ENCODE measurements at places on chromosomes 16 and 17. TPM values are rescaled to one million over a fixed set of nuclear protein-coding genes. Genes with fewer than 3 reads are reported as not detected.

The MEIOC gene
- 0.10 TPM for polyA plus RNA-seq

The KRT25 gene
- not detected for polyA plus RNA-seq

The TP53TG3B gene
- polyA plus RNA-seq = not detected

The PRR35 gene
- polyA plus RNA-seq = not detected

The ACSM2A gene
- polyA plus RNA-seq = not detected

The TSPAN10 gene
- not detected for polyA plus RNA-seq

The NR1D1 gene
- polyA plus RNA-seq = not detected

The KRT40 gene
- not detected for polyA plus RNA-seq

The VMO1 gene
- not detected for polyA plus RNA-seq

The C1QTNF1 gene
- not detected for polyA plus RNA-seq

The RNU2-1 gene
- polyA plus RNA-seq = not detected

The PRDM7 gene
- not detected for polyA plus RNA-seq

The DNAAF1 gene
- polyA plus RNA-seq = not detected

The ABCA9 gene
- polyA plus RNA-seq = not detected

The TM4SF5 gene
- polyA plus RNA-seq = not detected

The KIF1C gene
- 0.32 TPM for polyA plus RNA-seq

The GFAP gene
- polyA plus RNA-seq = 0.30 TPM

The CDK5R1 gene
- polyA plus RNA-seq = 5.7 TPM

The CD2BP2 gene
- 35.0 TPM for polyA plus RNA-seq

The PRSS33 gene
- polyA plus RNA-seq = not detected

The UMOD gene
- not detected for polyA plus RNA-seq

The NFATC2IP gene
- polyA plus RNA-seq = 22.2 TPM

The RPS2 gene
- 5,355 TPM for polyA plus RNA-seq

The CCL3 gene
- polyA plus RNA-seq = 16.8 TPM

The CHRNE gene
- 0.59 TPM for polyA plus RNA-seq

The SYCE1L gene
- polyA plus RNA-seq = 0.45 TPM

The ZNF205 gene
- not detected for polyA plus RNA-seq

The NXPH3 gene
- not detected for polyA plus RNA-seq

The ALDH3A1 gene
- 0.19 TPM for polyA plus RNA-seq

The ADAP2 gene
- 3.1 TPM for polyA plus RNA-seq

The PYDC1 gene
- not detected for polyA plus RNA-seq

The SLC5A2 gene
- 0.15 TPM for polyA plus RNA-seq

The PRAC1 gene
- not detected for polyA plus RNA-seq

The CD300LG gene
- polyA plus RNA-seq = not detected

The TMEM204 gene
- 7.8 TPM for polyA plus RNA-seq

The SLC5A10 gene
- polyA plus RNA-seq = 0.10 TPM

The FNDC8 gene
- polyA plus RNA-seq = not detected

The GDPD1 gene
- polyA plus RNA-seq = 1.4 TPM

The FBXW10 gene
- polyA plus RNA-seq = not detected

Measured in naive B cell (primary cell).